ENCODE measurements at places on chromosomes 1 and 21.

- H3K36me3 ChIP-seq: no peaks in the 10 kb centered on the region
- DNase-seq: no peak
- no peaks in the 10 kb centered on the region for H3K4me1 ChIP-seq
- H3K27ac ChIP-seq: no peak overlapping the region
Observed at GRCh38 chr1:22613951-22614350, 22.5 kb upstream of the C1QA start.

- no peak for DNase-seq
- H3K27me3 ChIP-seq: no peaks in the 10 kb centered on the region
- H3K4me3 ChIP-seq: no peak overlapping the region
- no peaks in the 10 kb centered on the region for H3K4me1 ChIP-seq
- H3K36me3 ChIP-seq: no peaks in the 10 kb centered on the region
Observed at GRCh38 chr1:239811211-239811885, 280.3 kb upstream of the FMN2 start.

DNA sequence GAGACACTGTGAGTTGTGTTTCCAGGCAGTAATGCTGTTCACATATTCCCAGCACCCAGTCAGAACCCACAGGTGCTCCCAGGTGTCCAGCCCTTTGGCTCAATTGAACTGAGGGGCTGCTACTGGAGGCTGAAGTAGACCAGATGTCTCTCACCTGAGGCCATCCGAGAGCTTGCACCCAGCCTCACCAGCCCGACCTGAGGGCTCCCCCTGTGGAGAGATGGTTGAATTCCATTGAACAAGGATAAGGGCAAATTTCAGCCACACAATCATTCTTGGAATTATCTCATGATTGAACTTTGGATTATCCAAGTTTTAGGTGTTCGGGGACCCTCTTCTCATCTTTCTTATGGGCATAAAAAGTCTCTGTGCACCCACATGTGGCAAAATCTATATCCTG is 52.1 kb downstream of the OBSCN start:
- H3K27ac ChIP-seq: no peak overlapping the region
- peaks cover 6% of the 10 kb centered on the region for H3K36me3 ChIP-seq
- no peak for DNase-seq
- no peaks in the 10 kb centered on the region for H3K27me3 ChIP-seq
- H3K4me1 ChIP-seq: no peaks in the 10 kb centered on the region

- H3K27ac ChIP-seq: peak overlapping the region; percentile 99
- no peaks in the 10 kb centered on the region for H3K4me1 ChIP-seq
- peak overlapping the region; percentile 69 for H3K4me3 ChIP-seq
Observed at GRCh38 chr1:31064718-31065309, 703 bp downstream of the PUM1 start.

GRCh38 chr1:12112711-12113161 is 49.6 kb downstream of the TNFRSF8 start:
- H3K27ac ChIP-seq: peak overlapping the region; percentile 80
- no peak for DNase-seq

DNA sequence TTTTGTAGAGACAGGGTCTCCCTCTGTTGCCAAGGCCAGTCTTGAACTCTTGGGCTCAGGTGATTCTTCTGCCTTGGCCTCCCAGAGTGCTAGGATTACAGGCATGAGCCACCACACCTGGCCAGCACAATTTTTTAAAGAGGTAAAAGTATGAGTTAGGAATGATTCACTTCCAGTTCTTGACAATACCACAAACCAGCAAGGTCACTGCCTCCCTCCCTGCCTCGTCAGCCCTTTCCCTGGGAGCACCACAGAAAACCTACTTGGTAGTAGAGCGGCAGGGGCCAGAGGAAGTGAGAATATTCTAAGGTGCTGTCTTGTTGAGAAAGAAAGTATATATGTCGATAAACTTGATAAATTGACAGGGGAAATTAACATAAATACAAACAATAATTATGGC is 10.8 kb upstream of the CDA start:
- no peaks in the 10 kb centered on the region for H3K27me3 ChIP-seq
- H3K36me3 ChIP-seq: no peaks in the 10 kb centered on the region
- DNase-seq: no peak
- no peak overlapping the region for H3K27ac ChIP-seq
- H3K4me1 ChIP-seq: no peaks in the 10 kb centered on the region

DNA sequence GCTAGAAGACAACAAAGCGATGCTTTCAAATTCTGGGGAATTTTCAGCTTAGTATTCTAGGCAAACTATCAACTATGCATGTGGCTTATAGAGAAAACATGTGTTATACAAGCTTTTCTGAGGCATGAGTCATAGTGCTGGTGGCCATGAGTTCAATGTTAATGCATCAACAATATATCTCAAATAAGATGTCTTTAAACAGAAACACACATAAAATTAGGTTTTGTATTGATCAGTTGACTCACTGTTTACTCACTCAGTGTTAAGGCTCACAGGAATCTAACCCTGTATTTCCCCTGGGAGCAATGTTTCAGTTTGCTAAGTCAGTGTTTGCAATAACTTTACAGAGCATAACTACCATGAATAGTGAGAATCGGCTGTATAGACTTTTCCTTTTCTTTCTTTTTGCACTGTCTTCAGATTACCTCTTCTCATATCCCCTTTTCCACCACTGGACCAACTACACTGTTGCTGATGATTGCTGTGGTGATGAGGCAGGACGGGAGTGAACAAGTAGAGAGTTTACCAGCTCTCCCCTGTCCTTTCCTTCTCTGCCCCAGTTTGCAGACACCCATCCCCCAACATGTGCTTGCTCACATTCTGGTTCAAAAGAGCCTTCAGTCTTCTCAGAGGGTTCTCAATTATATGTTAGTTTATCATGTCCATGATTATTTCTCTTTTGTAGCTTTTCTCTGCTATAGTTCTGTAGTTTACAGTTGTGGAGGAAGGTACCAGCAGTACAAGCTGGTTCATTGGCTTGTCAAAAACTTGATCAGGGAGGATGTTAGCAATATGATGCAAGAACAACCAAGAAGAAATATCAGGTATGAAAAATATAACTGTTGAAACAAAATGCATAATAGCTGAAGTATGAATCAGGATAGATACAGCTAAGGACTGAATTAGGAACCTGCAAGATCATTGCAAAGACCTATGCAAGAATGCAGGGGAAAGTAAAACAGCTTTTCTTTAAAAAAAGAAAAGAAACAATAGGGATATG is 23.9 kb downstream of the CD2 start:
- no peaks in the 10 kb centered on the region for H3K36me3 ChIP-seq
- no peaks in the 10 kb centered on the region for H3K4me1 ChIP-seq
- H3K4me3 ChIP-seq: no peak overlapping the region
- no peak for DNase-seq
- no peak overlapping the region for H3K27ac ChIP-seq
- H3K27me3 ChIP-seq: no peaks in the 10 kb centered on the region

GRCh38 chr1:75861831-75862230 is 65.1 kb downstream of the MSH4 start:
- no peaks in the 10 kb centered on the region for H3K4me1 ChIP-seq
- no peak overlapping the region for H3K4me3 ChIP-seq
- H3K27ac ChIP-seq: no peak overlapping the region
